Stimulated activated CD8-positive, alpha-beta memory T cell treated with anti-CD3 and anti-CD28 coated beads, Interleukin-4, amount 100 ng/mL, for 1 hour (primary cell): ENCODE measurements at places on chromosomes 5 and 9.
A peak's percentile ranks its signal among the peaks of the same experiment; 100 is the strongest.

- DNase-seq: no peak
These were observed 3.7 kb upstream of the IRX2 start for GRCh38 chr5:2755076-2755680.

DNA sequence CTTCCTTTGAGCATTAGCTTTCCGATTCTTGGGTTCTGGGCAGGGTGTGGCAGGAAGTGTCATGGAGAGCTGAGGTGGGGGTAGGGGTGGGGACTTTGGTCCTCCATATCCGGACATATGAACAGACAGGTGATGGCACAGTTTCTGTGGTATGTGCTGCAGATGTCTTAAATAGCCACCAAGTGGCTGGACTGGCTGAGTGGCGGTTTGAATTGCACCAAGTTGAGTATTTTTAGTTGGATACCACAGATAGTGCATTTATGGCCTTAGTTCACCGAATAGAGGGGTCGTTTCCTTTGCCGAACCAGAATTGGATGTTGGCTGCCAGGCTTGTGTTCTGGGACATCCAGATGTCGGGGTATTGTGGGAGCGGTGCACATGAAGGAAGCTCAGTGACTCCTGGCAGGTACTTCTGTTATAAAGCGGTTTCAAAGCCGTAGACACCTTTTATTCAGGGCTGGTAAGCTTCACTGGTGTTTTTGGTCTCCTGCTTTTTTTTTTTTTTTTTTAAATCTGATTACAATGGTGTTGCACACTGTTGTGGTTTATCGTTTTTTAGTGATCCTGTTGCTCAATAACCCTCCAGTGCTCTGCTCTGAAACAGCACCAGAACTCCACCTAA, 15.1 kb upstream of the TNFAIP8 start:
- DNase-seq: no peak

- DNase-seq: no peak
These were observed 24.3 kb upstream of the ENHO start for GRCh38 chr9:34546834-34547827.

DNA sequence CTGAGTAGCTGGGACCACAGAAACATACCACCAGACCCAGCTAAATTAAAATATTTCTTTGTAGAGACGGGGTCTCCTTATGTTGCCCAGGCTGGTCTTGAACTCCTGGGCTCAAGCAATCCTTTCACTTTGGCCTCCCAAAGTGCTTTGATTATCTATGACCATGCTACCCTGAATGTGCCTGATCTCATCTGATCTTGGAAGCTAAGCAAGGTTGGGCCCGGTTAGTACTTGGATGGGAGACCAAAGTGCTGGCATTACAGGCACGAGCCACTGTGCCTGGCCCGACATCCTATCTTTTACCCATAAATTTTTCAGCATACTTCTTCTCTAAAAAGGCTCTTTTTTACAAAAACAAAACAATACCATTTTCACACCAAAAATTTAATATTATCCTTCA, 137.0 kb upstream of the LRRTM2 start:
- DNase-seq: no peak

DNA sequence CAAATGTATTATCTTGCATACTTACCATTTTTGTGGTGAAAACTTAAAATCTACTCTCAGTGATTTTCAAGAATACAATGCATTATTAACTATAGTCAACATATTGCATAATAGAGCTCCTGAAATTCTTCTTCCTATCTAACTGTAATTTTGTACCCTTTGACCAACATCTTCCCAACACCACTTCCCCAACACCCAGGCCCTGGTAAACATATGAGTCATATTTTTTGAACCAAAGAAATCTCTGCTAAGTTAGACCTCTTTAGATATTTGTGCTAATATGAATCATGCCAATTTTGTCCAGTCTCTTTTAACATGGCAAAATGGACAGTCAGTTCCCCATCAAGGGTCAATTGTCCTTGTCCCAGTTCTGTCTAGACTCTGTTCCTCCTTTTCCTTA, 18.5 kb upstream of the RGS7BP start:
- DNase-seq: no peak

- DNase-seq: no peak
These were observed 99.2 kb upstream of the IQGAP2 start for GRCh38 chr5:76303921-76304320.

GRCh38 chr9:132237481-132237880, 75.6 kb downstream of the NTNG2 start:
- DNase-seq: no peak

- peak; percentile 66 for DNase-seq
These were observed 16.1 kb downstream of the GBGT1 start for GRCh38 chr9:133147412-133148198.

GRCh38 chr9:109912082-109912582, 132.1 kb downstream of the PALM2AKAP2 start:
- DNase-seq: no peak

DNA sequence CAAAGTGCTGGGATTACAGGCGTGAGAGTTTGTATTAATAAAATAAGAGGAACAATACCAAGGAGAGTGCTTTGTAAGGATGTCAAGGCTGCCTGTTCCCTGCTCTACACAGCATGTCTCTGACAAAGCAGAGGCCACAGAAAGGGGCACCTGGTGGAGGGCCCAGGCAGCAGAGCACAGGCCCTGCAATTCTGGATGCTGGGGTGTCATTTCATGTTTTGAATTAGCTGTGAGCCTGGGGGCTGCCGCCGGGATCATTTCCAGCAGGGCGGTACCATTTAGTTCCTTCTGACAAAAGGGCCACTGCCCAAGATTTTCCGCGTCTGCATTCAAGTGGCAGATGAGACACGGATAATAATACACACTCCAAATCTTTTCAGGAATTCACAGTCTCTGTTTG, 396.9 kb downstream of the GADD45G start:
- no peak for DNase-seq

DNA sequence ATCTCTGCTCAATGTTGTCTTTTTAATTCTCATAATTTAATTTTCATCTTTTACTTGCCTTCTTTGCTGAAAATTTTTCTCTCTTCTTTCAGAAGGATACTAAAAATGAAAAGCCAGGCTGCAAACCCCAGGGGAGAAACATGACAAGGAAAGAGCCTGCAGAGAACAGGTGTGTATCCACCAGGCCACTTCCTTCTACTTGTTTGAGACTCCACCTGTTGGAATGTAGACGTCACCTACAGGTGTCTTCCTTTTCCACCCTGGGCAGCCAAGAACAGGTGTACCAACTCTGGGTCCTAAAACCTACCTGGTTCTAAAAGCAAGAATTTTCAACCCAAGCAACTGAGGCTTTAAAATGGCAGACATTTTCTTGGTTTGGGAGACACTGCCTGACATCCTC, 166.8 kb downstream of the ATP10B start:
- DNase-seq: no peak

GRCh38 chr5:128778474-128778873, 186.8 kb upstream of the SLC27A6 start:
- no peak for DNase-seq

DNA sequence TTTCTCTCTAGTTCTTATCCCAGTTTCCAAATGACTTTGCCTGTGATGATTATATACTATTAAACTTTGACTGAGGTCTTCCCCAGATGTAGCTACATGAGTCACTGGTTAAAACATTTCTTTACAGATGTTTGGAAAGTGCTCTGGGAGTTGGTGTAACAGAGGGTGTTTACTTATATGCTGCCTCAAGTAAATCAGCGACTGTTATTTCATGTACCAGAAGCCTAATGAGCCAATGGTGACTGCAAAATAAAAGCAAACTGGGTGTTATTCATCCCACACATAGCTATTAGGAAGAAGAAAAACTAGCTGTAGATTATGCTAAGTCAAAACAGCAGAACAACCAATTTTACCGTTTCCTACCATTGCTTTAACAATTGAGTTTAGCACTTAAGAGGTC, 929.7 kb upstream of the SEMA6A start:
- DNase-seq: no peak

DNA sequence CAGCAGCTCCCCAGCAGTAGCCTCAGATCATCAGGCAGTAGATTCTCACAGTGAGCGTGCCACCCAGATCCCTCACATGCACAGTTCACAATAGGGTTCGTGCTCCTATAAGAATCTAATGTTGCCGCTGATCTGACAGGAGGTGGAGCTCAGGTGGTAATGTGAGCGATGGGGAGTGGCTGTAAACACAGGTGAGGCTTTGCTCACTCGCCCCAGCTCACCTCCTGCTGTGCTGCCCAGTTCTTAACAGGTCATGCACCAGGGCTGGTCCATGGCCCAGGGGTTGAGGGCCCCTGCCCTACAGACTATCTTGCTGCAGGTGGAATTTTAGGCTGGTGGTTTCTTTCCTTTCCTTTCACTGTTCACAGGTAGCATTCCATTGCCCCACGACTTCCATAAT, 100.2 kb downstream of the MRPL36 start:
- no peak for DNase-seq

DNA sequence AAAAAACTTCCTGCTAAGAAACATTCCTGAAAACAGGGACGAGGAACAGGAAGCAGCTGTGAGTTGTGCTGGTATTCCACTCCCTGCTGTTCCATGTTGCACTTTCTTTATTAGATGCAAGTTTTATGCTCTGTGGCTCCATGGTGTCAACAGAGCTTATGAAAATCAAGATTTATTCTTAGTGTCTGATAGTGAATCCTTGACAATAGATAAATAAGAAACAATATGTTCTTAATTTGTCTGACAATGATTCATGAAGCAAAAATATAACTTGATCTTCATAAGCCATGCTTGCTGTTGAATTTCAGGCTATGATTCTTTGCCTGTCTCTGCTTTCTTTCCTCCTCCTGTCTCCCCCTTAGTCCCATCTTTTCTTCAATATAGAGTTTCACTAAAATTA, 119.6 kb downstream of the DROSHA start:
- DNase-seq: no peak
